ENCODE measurements at places on chromosomes 7 and 10.

DNA sequence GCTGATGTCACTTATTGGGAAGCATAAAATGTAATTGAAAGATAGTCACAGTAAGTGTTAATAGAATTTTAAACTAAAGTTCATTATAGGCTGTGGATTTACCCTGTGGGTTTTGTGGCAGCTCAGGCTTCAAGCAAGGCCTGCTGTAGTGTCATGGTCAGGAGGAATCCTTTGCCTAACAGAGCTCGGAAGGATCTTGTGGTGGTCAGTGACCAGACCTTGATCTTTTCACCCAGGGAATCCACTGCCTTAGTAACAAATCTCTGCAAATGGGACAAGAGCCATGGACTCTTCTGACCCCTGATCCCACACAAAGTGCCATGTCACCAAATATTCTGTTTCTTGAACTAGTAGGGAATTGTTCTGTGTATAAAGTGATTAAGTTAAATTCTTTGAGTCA is 20.6 kb upstream of the HDAC9 start:
- DNase-seq, result no peak

DNA sequence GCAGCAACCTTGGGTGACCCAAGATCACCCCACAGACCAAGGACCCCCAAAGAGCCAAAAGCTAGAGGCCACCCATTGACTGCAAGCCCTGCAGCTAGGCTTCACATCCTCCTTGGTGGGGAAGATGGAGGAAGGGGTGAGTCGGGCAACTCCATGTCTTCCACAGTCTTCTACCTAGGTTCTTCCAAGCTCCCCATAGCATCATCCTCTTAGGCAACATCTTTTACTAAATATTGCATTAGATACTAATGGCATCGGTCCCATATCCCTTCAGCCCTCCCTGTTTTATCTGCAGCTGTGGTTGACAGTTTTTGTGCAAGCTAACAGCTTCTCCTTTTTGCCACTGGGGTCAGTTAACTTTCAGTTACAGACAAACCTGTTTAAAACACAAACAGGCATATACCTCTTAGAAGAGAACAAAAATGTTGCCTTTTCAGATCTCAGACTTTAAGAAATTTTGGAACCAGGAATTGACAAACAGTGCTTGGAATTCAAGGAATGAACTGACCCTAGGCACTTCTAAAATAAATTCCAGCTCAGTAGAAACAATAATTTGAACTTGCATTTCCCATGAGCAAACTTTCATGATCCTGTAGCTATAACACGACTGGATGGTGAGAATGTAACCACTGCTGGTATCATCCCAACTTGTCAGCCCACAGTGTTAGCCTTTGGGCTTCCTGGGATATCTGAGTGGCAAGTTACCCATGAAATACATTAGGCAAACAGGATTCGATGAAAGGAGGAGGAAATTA is 33.9 kb upstream of the MSMB start:
- peak; percentile 70 for DNase-seq

- DNase-seq, result no peak
Observed at GRCh38 chr7:108627476-108628051, 57.9 kb downstream of the DNAJB9 start.

DNA sequence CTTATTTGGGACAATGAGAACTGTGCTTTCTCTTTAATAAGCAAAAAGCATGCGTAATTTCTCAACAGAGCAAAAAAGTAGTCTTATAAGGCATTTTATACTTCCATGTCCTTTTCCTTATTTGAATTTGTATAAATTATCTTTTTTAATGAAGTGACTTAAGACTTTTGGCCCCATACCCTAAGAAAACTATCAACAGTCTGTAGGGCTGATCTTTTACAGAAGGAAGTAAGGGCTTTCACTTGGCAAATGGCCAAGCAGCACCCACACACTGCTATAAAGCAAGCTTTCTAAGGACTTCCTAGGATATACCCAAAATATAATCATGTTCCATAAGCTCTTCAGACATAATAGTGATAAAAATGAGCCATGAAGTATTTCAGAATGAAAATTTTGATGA is 3.4 kb downstream of the CRPPA start:
- DNase-seq, result no peak

DNA sequence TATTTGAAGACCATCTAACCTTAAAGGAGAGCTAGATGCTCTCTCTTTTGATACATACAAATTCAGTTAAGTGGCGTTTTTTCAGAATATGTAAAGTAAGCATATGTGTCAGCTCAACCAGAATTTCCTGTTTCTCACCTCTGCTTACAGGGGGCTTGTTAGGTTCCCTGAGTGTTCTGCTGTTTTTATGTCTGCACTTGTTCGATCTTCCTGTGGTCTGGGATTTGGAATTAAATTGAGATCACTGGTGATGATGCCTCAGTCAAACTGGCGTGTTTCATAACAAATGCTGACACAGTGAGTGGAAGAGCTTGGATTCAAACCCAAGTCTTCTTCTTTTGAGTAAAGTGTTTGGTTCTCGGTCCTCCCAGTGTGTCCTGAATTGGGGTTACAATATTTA is 348.3 kb upstream of the AKR1E2 start:
- no peak for DNase-seq

DNA sequence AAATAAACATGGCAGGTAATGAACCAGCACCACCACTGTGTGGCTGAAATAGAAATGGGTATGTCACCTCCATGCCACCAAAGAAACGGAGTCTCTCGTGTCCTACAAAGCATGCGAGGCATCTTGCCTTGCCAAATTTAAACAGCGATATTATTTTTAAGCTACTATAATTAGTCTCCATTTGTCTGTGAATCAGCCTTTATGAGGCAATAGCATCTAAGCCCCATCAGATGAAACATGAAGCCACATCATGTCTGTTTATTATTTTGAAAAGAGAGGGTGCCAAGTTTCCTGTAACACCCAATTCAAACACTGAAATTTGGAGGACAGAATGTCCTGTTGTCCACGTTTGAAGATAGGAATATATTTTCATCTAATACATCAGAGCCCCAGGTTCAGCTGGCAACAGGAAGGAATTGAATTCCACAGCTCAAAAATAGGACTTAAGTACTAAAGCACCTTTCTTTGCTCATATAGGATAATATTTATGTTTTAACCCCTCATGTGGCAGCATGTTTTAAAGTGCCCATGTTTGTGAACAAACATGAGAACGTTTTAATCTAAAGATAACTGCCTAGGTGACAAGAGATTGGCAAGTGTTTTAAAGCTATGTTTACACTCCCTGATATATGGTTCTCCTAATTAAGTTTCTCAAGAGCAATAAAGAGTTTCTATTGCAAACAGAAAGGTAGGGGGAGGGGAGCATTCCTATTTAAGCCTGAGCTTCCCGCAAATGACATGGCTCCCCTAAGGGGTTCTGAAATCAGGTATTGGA is 86.8 kb downstream of the SORBS1 start:
- no peak for DNase-seq

DNA sequence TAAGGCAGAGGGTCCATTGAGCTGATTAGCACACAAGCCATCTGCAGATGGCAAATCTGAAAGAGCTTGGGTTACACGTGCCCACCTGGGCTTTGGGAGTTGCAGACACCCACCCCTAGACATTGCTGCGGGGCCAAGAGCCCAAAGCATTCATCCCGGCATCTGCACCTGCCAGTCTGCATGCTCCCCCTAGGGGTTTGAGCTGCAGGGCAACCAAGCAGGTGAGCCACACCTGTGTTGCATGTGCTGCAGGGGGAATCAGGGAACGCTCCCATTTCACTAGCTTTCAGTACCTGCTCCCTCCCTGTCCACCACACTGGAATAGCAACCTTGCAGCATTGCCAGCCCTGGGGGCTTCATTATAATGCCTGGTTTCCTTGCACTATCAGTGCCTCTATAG is 21.1 kb downstream of the C7orf33 start:
- no peak for DNase-seq

DNA sequence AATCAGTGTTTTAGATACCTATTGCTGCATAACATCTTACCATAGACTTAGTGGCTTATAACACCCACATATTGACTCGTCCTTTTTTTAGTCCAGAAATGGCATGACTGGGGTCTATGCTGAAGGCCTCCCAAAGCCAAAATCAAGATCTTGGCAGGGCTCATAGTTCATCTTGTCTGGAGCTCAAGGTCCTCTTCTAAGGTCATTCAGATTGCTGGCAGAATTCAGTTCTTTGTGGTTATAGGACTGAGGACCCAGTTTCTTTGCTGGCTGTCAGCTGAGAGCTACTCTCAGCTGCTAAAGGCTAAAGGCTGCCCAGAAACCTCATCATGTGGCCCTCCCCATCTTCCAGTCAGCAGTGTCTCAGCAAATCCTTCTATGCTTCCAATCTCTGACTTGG is 165.5 kb downstream of the FAM107B start:
- no peak for DNase-seq

DNA sequence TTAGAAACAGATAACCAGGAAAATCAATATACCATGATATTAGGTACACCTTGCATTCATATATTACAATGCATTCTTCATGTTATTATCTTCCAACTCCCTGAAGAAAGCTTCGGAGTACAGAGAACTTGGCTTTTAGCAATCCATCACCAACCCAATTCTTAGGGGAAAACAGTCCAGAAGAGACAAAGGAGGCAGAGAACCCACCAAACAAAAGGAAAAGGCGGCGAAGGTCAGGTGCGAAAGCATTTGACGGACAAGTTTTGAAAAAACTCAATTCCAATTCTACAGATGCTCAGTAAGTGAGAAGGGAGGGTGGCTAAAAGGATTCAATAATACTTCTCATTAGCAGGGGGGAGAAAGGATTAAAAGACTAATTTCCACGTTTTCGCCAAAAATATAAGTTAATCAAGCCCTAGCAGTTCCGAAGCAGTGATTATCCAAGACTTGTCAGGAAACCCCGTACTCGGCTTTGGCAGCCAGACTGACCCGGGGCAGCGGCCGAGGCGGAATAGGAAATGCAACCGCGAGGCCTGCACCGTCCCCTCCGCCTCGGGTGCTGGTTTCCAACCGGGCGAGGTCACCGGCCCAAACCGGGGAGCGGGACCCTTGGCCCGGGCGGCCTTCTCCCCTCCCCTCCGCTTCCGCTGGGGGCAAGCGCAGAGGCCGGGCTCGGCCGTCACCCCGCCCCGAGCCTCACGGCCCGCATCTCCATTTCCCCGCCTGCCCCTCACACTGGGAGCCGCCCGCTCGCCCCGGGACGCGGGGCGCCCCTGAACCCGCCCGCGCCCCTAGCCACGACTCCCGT is 747 bp downstream of the GDI2 start:
- peak; percentile 85 for DNase-seq

DNA sequence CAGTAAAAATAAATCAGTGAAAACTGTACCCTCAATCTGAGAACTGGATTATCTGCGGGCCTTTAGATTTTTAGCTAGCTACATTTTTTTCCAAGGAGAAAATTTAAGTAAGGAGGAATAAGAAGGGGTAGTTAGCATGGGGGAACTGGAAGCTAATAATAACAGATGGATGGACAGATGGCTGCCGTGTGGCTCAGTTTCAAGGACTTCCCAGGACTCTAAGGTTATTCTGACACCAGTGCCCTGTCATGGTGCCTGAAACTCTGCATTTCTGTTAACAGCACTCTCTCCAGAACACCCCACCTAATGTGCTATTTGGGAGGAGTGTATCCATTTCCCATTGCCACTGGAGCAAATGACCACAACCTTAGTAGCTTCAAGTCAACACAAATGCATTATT is 75.7 kb upstream of the PDE1C start:
- no peak for DNase-seq

DNA sequence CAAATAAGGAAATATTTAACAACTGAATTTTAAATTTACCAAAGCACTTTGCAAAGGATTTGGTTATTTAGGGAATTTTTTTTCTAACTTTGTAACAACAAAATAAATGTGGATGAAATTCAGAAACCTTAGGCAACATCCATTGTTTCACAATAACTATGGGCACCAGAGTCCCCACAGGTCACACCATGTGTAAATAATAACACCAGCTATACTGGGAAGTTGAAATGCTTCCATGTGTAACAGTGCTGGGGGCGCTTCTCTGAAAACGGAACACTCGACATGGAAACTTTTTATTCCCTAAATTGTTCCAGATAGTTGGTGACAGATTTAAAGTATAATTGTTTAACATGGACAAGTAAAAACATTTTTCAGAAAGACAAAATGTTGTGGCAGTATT is 818.6 kb downstream of the TNS3 start:
- no peak for DNase-seq

DNA sequence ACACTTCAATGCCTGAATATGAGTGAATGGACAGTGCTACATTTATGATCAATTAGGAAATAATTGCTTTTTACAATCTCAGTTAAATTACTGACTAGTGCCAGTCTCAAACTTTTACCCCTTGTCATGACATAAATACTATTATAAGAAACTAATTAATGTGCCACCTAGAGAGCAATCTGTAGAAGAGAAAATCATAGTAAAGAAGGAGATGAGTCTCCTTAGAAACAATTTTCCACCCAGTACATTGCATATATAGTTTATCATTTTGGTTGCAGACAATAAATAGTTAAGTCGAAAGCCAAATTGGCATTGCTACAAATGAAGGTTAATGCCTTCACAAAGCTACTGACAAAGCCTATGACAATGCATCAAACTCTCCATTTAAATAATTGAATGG is 68.6 kb downstream of the SLC13A1 start:
- DNase-seq, result no peak

DNA sequence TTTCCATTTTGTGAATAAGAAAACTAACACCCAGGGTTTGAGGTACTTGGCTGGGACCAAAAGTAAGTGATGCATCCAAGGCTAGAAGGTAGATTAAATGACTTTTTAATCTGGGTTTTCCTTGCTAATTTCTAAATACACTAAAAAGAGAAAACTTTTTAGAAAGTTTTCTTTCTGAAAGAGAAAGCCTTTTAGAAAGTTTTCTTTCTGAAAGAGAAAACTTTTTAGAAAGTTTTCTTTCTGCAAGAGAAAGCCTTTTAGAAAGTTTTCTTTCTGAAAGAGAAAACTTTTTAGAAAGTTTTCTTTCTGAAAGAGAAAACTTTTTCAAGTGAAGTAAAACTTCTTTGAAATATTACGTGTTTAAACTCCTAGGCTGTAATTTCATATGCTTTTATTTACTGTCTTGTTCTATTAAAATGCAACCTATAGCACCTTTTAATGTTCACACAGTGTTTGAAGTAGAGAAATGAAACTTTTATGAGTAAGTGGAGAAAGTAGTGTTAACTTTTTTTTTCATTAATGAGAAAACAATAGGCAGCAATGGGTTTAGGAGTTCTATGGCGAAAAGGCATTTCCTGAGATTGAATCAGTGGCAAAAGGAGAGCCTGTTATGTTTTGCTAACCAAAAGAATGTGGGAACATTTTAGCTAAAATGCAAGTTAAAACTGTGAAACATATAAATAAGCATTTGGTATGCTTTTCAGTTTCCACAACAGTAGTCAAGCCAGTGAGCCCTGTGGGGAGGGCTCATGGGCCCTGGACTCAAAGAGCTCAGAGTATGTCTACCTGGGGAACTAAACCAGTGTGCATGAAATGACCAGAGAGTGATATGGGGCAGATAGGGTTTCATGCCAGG is 103.7 kb downstream of the RBM20 start:
- no peak for DNase-seq

- DNase-seq, result no peak
Observed at GRCh38 chr7:45185864-45186250, 28.3 kb downstream of the RAMP3 start.

DNA sequence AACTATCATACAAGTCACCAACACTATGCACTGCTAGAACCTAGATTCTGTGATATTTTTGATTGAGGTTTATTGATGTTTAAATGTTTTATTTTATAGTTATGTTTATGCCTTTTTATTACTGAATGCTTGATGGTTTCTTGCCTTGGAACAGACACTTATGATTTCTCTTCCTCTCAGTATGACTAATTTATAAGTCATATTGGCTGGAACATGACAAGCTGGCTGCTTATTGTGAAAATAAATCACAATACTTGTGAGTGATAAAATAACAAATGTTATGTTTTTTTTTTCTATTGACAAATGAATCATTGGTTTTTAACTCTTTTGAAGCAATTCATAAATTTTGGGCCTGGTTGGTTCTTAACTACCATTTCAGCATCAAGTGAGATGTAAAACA is 142.0 kb upstream of the MALRD1 start:
- DNase-seq, result no peak
